NAMALWA (cell line): ENCODE measurements at places on chromosomes 12 and 14.

DNA sequence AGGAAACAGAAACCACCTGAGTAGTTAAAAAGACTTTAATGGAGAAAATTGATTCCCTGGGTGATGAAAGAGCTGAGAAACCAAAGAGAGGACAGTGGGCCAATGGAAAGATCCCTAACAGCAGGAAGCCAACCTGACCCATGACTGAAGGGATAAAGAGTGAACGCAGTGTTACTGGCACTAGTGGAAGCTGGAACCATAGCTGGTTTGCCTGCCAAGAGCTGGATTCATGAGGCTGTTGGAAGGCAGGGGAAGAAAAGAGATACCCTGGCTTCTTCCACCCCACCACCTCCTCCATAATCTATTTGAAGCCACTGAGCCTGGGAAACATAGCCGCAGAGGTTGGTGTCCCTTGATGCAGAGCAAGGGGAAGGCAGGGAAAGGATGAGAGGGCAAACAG is 125.5 kb upstream of the PRKD1 start:
- DNase-seq = no peak

DNA sequence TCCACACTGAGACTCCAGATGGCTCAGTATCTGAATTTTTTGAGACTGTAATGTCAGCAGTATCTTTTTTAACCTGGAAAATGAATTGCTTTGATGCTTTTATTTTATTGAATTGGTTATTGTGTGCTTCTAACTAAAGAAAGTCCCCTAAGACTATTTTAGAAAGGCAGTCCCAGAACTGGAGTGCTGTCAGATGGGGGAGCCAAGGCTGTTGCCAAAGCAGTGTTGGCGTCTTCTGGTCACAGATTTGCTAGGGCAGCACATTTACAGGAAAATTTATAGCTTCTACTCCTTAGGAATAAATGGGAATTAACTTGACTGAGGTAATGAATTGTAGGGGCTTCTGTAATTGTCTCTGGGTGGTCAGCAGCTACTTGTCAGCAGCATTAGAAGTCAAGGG is 157.1 kb upstream of the ARHGAP5 start:
- DNase-seq = no peak

- peak; percentile 71 for DNase-seq
Measured at GRCh38 chr12:1592444-1593173, 1.8 kb downstream of the FBXL14 start.

DNA sequence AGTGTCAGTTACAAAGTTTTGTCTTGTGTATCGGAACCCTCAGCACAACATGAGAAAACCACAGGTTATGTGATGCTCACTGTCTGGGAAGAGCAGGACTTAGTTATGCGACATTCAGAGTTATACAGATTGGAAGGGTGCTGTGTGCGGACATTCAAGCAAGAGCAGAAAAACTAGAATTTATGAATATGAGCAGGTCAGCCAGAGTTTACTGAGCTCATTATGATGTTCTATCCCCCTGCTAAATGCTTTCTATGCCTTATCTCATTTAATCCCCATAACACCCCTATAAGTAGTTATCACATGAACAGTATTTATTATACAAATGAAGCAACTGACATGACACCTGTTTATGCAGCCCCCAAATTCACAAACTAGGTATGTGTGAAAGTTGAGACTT is 1083.2 kb downstream of the FLRT2 start:
- DNase-seq = no peak

- peak; percentile 89 for DNase-seq
Measured at GRCh38 chr12:122081697-122082221, 3.2 kb downstream of the MLXIP start.

DNA sequence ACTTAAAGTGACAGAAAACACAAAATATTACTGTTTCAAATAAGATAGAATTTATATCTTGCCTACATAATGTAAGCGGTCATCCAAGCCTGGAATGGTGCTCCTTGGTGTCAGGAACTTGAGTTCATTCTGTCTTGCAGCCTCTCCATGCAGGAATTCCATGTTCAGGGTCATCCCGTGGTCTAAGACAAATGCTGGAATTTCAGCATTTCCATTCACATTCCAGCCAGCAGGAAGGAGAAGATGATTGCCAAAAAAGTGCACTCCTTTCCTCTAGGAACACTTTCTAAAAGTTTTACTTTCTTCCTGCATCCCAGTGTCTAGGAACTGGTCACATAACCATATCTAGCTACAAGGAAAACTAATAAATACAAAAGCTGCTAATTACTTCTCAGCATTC is 106.3 kb downstream of the PTPRO start:
- DNase-seq = no peak

GRCh38 chr14:75648066-75648838 is 12.4 kb downstream of the ERG28 start:
- no peak for DNase-seq

DNA sequence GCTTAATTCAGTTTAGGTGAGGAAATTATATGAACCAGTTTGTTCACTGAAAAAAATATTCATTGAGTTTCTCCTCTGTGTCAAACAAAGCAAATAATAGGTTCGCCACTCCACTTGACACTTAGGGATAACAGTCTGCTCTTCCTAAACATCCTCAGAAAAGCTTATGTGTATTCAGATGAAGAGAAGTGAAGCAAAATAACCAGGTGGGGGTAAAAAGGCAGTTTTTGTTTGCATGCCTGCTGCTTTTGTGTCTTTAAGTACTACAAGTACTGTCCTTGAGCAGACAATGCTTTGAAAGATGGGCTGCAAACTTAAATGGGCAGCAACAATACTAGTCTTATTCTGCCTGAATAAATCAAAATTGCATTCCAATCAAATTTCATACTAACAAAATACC is 910.7 kb upstream of the MDGA2 start:
- DNase-seq = no peak

DNA sequence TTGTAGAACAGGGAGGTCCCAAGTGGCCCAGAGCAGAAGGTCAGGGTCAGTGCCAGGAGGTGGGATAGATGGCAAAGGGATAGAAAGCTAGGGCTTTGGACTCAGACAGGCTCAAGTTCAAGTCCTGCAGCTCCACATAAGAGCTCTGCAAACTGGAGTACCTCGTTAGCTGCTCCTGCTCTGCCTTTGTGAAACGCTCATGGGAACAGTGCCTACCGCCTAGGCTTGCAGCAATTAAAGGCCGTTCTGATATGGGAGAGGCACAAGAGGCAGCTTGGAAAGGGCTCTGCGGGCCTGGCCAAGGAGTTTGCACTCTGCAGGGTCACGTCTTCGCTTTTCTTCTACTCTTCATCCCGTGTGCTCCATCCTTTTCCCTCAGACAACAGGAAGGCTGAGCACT is 54.1 kb downstream of the MAP1LC3B2 start:
- DNase-seq = no peak

GRCh38 chr14:97523936-97524335 is 726.8 kb downstream of the VRK1 start:
- DNase-seq = no peak

- DNase-seq = no peak
Measured at GRCh38 chr14:61280092-61280525, 1.0 kb downstream of the TMEM30B start.

DNA sequence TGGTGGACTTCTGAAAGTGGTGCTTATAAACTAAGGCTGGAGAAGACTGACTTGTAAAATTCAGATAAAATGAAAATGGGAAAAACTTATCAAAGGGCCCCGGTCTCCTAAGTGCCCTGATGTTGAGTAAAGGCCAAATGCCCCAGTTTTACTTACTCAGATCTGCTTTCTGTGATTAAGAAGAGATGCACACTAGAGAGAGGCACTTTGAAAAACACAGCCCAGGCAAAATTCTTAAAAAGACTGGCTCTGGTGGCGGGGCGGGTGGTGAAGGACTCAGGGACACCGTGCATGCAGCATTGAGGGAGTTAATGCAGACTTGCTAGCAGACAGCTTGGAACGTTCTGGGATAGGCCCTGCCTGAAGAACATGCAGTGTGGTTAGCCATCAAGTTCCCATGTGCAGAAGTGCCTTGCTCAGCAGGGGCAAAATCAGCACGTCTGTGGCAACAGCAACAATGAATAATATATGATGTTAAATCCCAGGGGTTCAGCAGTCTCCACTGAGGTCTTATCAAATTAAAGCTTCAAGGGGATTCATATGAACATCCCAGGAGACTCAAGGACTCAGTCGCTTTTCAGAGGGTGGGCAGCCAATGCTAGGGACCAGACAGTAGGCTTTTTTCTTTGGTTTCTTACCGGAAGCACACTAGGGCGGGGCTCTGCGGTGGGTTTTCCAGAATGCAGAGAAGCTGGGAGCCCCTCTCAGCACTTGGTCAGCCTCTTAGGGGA is 105.0 kb downstream of the DAD1 start:
- no peak for DNase-seq

DNA sequence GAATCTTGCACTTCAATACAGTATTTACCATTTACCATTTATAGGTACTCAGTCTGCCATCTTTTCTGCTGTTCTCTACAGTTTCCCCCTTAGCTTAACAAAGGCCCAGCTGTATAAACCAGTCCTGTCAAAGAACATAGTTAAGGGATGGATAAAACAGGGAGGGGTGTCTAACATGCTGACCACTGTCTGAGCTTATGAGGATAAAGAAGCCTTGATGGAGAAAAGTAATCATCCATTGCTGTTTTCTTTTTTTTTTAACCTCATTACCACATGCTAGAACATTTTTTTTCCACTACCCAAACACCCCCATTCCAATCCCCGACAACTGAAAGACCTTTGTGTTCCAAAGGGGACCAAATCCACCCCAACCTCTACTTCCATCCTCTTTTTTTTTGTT is 39.9 kb downstream of the SOX5 start:
- DNase-seq = no peak

GRCh38 chr12:112539221-112539620 is 120.5 kb downstream of the PTPN11 start:
- DNase-seq = no peak

GRCh38 chr12:38502415-38502814 is 185.8 kb downstream of the ALG10B start:
- DNase-seq = no peak

DNA sequence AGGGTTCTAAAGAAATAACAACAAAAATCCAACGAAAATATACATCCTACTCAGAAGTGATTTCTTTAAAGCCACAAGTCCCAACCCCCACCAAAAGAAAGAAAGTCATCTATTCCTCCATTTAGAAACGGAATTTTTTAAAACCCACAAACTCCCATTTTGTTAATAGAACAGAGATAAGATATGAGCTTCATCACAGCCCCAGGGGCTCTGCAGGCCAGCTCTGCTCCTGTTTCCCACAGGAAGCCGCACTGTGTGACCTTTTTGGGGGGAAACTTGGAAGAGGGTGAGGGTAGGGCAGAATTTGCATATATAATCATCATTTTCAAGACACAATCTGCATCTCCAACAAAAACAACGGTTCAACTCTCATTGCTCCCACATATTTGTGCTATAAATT is 2.8 kb downstream of the FBXL14 start:
- DNase-seq = no peak

GRCh38 chr14:90853116-90853515 is 36.9 kb upstream of the TTC7B start:
- no peak for DNase-seq

- no peak for DNase-seq
Measured at GRCh38 chr12:130608132-130608531, 108.0 kb downstream of the RIMBP2 start.
